ENCODE measurements at places on chromosomes 7 and 10.

GRCh38 chr7:1963575-1963974, 269.2 kb downstream of the MAD1L1 start:
- no peak overlapping the region for H3K27ac ChIP-seq
- peaks cover 18% of the 10 kb centered on the region for H3K36me3 ChIP-seq
- no peaks in the 10 kb centered on the region for H3K4me1 ChIP-seq
- H3K27me3 ChIP-seq: no peaks in the 10 kb centered on the region
- H3K4me3 ChIP-seq: no peak overlapping the region

DNA sequence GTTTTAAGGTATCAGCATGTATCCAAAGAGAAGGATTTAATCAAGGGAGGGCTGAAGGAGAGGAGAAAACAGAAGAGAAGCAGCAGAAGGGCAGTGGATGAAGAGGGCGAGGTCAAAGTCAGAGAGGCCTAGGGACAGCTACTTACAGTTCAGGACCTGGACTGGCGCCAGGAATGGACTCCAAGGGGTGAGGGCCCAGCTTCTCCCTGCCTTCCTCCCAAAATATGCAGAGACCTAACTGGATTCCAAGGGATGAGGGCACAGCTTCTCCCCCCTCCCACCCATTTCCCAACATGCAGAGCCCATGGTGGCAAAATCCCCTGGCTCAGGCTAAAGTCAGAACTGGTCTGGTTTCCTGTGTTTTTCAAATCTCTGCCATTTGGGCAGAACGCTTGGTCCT, 3.4 kb upstream of the TCF7L2 start:
- no peak overlapping the region for H3K4me3 ChIP-seq
- peaks cover 9% of the 10 kb centered on the region for H3K4me1 ChIP-seq
- no peaks in the 10 kb centered on the region for H3K36me3 ChIP-seq
- DNase-seq: no peak
- H3K27me3 ChIP-seq: no peaks in the 10 kb centered on the region

DNA sequence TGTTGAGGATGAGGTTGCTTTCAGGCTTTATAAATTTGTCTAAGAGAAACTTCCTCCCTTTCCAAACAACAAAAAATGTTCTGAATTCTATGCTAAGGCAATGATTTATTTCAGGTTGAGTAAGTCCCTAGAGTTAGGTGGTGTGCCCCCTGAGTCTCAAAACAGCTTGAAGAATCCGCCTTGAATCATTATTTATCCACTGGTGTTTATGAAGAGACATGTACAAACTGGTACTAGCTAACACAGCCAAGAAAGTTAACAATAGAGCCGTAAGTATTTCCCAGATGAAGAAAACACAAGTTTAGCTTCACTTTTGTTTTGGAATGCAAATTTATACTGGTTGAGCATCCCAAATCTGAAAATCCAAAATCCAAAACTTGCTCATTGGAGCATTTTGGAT, 66.2 kb upstream of the SRPK2 start:
- no peak overlapping the region for H3K27ac ChIP-seq
- H3K4me1 ChIP-seq: no peaks in the 10 kb centered on the region
- H3K4me3 ChIP-seq: no peak overlapping the region
- no peaks in the 10 kb centered on the region for H3K27me3 ChIP-seq

DNA sequence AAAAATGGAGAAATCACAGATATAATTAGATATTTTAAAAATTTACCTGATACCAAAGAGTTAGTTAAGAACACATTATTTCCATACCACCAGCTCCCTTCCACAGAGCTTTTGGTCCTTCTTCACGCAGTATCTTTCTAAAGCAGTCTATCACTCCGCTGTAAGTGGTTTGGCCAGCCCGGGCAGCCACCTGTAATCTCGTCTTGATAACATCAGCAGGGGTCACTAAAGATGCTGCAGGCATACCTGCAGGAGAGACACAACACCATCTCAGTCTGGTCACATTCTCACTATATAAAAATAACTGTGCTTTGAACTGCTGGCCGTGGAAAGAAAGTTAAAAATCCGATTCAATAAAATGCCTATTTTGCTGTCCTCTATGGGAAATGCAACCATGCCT, 200.1 kb downstream of the SLC25A13 start:
- H3K27ac ChIP-seq: no peak overlapping the region
- H3K4me1 ChIP-seq: no peaks in the 10 kb centered on the region
- DNase-seq: no peak
- peaks cover 36% of the 10 kb centered on the region for H3K36me3 ChIP-seq
- H3K4me3 ChIP-seq: no peak overlapping the region

DNA sequence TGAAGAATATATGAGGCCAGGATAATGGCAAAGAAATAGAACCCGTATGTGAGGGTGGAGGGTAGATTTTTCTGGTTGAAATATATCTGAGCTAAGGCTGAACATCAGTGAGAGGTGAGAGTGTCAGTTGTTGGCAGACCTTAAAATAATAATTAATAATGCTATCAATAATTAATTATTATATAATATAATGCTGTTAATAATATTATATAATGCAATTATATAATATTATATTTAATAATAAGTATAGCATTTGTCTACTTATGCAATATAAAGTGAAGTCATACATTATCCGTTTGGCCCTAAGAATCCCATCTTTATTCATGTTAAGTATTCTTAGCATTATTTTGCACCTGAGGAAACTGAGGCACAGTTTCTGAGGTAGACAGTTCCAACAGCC, 269.9 kb upstream of the FZD8 start:
- no peak overlapping the region for H3K27ac ChIP-seq
- H3K4me1 ChIP-seq: no peaks in the 10 kb centered on the region
- no peaks in the 10 kb centered on the region for H3K36me3 ChIP-seq
- DNase-seq: no peak
